Sciatic nerve (tissue), 2 donors: ENCODE measurements at places on chromosomes 3 and 15.

DNA sequence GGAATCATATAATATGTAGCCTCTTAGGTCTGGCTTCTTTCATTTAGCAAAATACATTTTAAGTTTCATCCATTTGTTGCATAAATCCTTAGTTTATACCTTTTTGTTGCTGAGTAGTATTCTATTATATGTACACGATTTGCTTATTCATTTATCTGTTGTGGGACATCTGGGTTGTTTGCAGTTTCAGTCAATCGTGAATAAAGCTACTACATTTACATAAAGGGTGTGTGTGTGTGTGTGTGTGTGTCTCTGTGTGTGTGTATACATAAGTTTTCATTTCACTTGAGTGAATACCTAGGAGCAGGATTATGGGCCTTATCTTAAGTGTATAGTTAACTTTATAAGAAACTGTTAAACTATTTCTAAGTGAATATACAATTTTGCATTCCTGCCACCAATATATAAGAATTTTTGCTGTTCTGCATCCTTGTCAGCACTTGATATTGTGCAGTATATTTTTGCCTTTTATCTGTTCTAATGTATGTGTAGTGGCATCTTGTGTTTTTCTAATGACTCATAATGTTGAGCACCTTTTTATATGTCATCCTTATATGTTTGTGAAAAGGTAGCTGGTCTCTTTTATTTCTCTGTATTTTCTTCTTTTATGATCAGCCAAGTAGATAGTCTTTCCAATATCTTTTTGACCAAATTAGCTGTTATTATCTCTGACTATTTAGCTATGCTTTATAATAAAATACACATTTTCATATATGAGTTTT, 55.0 kb downstream of the GLCE start:
- DNase-seq: no peak

DNA sequence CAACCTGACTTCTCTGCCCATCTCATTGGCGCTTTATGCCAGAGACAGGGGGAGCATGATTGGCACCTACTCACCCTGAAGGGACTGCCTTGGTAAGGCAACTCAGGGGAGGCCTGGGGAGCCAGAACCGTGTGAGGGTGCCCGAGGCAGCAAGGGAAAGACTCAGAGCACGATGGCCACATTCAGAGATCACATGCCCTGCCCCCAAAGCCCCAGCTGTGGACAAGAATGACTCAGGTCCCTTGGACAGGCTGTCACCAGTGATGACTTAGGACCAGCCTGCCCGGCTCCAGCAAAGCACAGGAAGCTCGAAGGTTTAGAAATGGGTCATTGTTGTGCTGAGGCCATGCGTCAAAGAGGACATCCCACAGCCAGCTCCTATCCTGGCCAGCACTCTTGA, 49.1 kb upstream of the LIMD1 start:
- no peak for DNase-seq

- no peak for DNase-seq
Measured at GRCh38 chr15:90957031-90957790, 2.5 kb downstream of the RCCD1 start.

DNA sequence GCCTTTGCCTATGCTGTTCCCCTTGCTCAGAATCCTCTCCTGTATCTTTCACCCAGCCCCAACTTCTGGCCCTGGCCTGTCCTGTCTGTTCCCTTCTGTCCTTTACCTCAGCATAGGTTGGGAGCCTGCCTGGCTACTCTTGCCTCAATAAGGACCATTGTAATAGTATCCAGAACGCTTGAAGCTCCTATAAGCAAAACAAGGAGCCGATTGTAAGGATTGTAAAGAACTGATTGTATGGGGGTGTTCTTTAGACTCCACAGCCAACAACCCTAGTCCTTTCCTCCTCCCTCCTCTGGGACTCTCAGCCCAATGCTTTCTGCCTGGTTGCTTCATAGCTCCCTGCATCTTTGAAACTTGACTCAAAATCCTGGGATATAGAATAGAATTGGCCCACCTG, 18.7 kb upstream of the RAD54L2 start:
- DNase-seq: no peak

DNA sequence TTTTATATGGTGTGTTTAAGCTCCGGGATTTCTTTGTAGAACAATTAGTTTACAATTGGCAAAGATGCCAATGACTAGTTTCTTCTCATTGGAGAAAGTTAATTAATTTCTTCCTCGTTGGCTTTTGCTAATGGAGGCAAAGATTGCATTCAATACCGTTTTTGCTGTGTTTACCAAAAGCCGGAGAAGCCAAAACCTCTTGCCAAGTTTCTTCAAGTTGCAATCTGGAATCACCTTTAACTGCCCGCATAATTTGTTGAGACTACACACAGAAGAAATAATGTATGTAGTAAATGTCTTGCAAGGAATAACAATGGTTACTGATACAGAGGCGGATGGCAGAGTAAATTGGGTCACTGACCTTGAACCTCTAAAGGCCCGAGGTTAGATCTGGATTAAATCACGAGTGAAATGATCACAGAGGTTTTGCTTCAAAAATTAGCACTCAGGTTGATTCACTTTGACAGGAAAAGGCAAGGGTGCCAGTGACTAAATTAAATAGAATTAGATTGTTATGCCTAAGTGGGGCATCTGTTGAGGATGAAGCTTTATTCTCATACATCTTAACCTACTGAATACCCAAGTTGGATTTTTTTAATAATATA, 732.1 kb upstream of the NR2F2 start:
- no peak for DNase-seq
